ENCODE measurements at places on chromosomes 2 and 18.

- no peak for DNase-seq
These were observed 269.4 kb downstream of the LOXHD1 start for GRCh38 chr18:46387441-46388131.

GRCh38 chr2:161138429-161138828 lies 21.8 kb upstream of the TANK start:
- peak; percentile 31 for DNase-seq

DNA sequence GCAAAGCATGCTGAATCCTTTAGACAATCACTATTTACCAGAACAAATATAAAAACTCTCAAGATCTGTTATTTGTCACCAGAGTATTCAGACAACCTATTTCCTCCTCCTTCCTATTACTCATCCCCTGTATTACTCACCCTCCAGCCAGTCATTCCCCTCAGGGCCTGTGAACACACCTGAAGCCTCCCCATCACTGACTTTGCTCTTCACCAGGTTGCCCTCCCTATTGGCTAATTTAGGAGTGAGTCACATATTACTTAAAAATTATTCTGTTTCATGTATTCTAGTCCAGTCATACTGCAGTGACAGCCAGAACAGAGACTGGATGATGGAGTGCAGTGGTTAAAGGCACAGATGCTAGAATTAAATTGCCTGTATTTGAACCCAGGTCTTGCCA lies 3.7 kb upstream of the ATG16L1 start:
- peak; percentile 44 for DNase-seq

DNA sequence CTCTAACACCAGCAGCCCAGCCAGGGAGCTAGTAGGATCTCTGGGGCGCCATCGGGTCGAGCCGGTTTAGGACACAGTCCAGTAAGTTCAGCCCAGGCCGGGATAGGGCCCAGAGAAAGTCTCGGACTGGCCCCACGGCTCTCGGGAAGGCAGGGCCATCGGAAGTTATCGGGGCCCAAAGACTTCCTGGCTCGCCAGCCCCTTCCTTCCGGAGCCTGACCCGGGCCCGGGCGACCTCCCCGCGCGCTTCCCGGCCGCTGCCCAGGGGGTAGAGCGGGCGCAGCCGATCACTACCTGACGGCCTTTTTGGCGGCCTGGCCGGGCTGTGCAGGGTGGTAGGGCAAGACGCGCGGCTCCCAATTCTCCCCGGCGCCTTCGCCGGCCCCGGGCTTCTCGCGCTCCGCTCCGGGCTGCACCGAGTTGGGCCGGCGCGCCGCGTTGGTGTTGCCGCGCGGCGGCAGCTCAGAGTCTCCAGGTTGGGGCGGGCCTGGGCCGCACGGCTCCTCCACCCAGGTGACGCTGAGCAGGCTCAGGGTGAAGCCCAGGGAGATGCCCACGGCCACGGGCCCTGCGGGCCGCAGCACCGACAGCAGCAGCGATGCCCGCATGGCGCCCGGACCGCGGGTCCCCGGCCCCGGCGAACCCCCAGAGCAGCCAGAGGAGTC lies 546 bp downstream of the CHPF start:
- DNase-seq = no peak

- DNase-seq = no peak
These were observed 161.3 kb downstream of the DTNA start for GRCh38 chr18:34871435-34871834.

DNA sequence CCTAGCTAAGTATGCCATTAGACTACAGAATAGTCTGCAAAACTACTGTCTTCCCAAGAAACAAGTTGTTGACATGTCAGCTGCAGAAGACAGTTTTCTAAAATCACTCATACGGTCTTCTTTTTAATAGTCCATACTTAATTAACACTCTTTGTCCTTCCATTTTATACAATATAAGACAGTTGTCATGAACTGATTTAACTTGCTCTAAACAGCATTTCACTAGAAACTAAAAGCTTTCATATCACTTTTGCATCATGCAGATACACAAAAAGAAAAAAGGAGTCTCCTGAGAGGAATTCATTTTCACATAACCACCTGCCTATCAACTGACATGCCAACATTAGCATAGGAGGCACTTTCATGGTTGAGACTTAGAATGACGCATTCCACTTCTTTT lies 1159.6 kb upstream of the CHAC2 start:
- no peak for DNase-seq

DNA sequence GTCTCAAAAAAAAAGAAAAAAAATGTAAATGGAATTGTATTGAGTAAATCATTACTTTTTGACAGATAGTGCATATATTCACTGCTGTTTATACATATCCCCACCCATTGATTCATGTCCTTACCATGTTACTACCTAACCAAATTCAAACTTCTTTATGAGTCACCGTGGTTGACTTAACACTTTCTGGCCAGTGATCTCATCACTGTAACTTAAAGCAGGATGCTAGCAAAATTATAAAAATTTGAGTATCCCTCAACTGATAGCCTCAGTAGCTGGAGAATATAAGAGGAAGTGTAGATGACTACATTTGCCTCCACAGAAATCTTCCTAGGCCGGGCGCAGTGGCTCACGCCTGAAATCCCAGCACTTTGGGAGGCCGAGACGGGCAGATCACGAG lies 13.4 kb downstream of the CNOT9 start:
- no peak for DNase-seq

- no peak for DNase-seq
These were observed 56.1 kb upstream of the ASAP2 start for GRCh38 chr2:9150568-9150900.

DNA sequence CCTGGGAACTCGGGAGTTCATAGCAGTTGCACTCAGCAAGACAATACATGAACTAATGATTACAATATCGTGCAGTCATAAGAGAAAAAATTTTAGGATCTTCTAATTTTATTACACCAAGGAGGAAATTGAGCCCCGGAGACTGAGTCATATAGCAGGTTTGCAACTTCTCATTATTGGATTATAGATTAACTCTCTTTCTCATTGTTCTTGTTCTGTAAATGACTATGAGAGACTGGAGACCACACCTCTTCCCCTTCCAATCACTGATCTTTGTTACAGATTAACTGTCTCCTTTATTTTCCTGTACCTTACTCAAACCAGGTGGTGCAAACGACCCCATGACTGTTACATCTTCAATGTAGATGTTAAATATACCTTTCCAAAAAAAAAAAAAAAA lies 435.8 kb upstream of the DDX18 start:
- DNase-seq = no peak

GRCh38 chr2:36587101-36587500 lies 10.9 kb downstream of the FEZ2 start:
- DNase-seq = no peak

DNA sequence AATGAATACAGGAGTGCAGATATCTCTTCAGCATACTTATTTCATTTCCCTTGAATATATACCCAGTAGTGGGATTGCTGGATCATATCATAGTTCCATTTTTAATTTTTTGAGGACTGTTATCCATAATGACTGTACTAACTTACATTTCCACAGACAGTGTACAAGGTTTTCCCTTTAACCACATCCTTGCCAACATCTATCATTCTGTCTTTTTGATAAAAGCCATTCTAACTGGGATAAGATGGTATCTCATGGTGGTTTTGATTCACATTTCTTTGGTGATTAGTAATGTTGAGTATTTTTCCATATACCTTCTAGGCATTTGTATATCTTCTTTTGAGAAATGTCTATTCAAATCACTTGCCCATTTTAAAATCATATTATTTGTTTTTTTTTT lies 325.2 kb downstream of the CYP26B1 start:
- no peak for DNase-seq

DNA sequence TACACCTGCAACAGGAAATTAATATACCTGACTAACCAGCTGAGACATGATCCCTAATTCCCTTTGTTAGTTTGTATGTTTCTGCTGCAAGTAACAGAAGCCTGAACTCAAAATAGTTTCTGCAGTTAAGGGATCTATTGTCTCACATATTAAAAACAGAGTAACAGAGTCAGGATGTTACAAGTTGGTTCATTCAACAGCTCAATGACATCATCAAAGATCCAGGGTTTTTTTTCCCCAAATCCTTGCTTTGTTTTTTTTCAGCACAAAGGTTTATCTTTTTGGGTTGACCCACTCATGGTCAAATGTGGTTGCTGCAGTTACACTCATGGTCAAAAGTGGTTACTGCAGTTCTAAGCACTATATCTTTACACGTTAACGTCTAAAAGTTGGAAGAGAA lies 35.0 kb upstream of the DNAH7 start:
- DNase-seq = no peak

GRCh38 chr2:192424243-192424642 lies 229.5 kb upstream of the TMEFF2 start:
- no peak for DNase-seq

DNA sequence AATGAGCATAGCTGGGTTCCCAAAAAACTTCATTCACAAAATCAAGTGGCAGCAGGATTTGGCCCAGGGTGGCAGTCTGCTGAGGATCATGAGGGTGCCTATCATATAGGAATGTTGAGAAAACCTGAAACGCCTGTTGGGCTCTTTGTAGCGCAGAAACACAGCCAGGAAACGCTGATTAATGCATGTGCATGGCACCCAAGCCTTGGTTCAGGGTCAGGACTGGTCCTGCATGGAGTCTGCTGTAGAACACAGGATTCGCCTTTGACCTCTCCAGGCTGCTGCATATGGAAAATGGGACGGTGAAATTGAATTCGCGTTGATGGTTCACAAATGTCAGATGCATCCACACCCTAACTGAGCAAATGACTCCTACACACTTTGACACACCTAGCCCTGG lies 227.9 kb upstream of the COPS8 start:
- DNase-seq = no peak

GRCh38 chr2:214322662-214323061 lies 88.2 kb upstream of the VWC2L start:
- no peak for DNase-seq

DNA sequence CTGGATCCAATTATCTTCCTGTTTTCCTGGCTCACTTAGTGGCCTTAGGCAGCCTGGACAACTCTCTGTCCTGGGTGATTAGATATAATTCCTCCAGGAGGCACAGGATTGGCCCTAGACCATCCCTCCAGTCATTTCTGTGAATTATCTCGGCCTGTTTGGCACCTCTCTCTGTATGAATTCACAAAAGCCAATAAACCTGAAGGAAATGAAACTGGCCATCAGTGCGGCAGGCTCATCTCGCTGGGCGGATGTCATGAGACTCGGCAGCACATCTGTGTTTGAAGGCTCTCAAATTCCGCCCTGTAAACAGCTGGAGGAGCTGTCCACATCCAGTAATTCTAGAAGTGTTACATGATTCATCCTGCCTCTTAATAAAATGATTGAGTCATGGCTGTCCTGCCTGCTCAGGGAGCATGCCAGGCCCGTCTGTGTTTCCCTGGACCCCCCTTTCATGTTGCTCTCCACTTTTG lies 38.6 kb downstream of the ACOXL start:
- DNase-seq = no peak

GRCh38 chr2:26477911-26478253 lies at the start of gene OTOF:
TSS of gene OTOF (minus strand) at chr2:26478124.
- no peak for DNase-seq

DNA sequence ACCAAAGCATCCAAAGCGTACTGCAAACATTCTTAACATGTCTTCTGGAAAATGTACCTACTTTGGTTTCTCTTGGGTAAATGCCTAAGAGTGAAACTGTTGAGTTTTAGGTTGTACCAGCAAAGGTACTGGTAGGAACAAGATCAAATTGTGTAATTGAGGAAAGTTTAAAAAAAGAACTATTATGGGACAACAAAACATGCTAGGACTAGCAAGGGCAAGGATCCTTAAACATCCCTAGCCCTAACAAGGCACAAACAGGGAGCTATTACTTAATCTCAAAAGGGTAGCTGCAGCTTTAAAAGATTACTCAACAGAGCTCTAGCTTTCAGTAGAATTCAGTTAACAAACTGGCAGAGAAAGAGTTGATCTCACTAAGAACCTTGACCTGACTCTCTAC lies 56.0 kb upstream of the GRB14 start:
- DNase-seq = no peak

DNA sequence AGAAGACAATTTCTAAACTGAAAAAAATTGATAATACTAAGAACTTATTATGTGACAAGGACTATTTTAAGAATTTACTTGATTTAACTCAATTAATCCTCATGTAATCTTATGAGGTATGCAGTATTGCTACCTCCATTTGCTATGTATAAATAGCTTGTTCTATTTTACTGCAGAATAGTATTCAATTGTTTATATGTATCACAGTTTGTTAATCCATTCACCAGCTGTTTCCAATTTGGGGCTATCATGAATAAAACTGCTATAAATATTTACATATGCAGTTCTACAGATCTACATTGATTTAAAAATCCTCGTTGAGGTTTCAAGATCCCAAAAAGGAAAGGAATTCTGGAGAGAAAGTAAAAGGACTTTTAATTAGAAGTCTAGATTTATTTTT lies 54.8 kb upstream of the DOCK10 start:
- no peak for DNase-seq

DNA sequence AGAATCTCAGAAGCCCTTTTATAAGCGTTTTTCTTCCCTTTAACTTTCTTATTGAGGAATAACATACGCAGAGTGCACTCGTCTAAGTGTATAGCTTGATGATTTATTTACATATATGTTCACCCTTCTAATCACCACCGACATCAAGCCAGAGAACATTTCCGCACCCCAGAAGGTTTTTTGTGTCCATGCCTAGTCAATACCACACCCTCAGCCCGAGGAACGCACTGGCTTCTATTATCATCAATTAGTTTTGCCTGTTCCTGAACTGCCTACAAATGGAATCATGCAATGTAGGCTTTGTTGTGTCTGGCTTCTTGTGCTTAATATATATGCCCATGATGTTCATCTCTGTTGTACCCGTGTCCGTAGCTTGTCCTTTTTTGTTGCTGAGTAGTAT lies 27.7 kb downstream of the SDC1 start:
- DNase-seq = no peak

DNA sequence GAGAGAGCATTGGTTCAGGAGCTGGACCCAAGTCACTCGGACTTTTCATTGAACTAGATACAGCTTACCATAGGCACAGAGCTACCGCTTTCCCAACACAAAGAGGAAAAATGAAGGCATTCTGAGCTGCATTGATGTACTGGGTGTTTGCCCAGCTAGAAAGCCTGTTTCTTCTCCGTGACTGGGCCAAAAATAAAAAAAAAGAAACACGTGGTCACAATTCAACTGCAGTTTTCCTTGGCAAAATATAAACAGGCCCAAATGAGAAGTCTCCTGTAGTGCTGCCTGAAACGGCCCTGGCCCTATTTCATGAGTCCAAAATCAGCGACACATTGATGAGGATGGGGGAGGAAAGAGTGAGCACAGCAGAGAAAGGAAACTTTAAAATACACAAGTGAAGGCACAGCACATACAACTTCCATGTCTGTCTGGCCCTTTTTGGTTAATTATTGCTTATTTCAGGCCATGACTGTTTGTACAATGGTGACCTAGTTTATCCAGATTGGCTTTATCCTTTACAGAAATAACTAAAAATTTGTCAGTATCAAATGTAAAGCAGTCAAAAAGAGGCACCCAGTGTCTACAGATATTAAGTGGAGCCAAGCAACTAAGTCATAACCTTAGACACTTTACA lies 179.7 kb downstream of the ICOS start:
- no peak for DNase-seq
